Nephron progenitor cell (in vitro differentiated cells): ENCODE measurements at places on chromosomes 7 and 10.

DNA sequence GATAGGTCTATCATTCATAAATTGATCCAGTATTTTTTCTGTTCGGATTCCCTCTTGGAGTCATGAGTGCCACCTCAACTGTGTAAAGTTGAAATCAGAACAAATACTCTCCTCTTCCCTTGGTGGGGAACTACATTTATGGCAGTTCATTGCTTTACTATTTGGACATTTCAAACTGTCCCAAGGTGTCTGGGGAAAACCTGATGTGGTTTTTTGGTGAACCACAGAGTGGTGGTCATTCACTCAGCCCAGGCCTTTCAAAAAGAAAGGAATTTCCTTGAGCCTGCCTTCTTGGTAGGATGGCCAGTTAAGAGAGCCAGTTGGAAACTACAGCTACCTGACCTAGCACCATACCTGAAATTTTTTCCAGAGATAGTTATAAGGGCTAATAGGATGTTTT is 59.0 kb downstream of the ABCB1 start:
- no peak for DNase-seq

GRCh38 chr7:38373155-38373554 is 99.7 kb upstream of the TARP start:
- no peak for DNase-seq

GRCh38 chr7:132001146-132001545 is 444.7 kb upstream of the PODXL start:
- DNase-seq: no peak

GRCh38 chr10:693506-693905 is 4.0 kb upstream of the DIP2C start:
- no peak for DNase-seq

- DNase-seq: no peak
These were observed 608.9 kb downstream of the SORCS1 start for GRCh38 chr10:106555599-106555998.

- DNase-seq: no peak
These were observed 136.9 kb downstream of the SLIT1 start for GRCh38 chr10:97048649-97049427.

GRCh38 chr10:17731331-17732020 is 20.5 kb upstream of the TMEM236 start:
- no peak for DNase-seq

- DNase-seq: no peak
These were observed 411.6 kb downstream of the RPS24 start for GRCh38 chr10:78445308-78445707.

GRCh38 chr7:128948312-128948973 is 10.7 kb downstream of the IRF5 start:
- DNase-seq: no peak

DNA sequence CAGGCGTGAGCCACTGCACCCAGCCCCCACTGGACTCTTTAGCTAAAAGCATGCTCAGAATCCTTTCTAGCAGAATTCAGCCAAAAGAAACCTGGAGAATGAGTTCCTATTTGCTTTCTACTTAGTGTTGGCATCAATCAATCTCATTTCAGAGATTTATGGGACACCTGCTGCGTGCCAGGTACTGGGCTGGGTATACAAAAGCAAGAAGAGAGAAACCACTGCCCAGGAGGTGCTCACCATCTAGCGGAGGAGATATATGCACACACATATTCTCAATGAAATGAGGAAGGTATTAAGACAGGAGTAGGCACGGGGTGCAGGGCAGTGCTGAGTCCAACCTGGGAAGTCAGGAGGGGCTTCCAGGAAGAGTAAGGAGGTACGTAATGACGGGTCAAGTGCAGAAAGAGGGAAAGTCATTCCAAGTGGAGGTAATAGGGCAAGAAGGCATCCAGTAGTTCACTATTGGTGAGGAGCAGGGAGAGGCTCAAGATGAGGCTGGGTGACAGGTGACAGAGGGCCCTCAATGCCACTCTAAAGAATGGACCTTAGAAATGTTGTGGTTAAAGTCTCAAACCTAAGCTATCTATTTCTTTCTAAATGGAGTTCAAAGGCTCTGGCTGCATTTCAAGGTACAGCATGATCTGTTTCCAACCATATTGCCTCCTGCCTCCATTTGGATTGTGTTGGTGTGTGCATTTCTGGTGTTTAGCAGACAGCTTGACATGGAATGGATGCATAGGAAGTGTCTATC is 22.1 kb downstream of the ABLIM1 start:
- no peak for DNase-seq

- DNase-seq: no peak
These were observed 223.2 kb downstream of the PRKG1 start for GRCh38 chr10:51297438-51297837.

DNA sequence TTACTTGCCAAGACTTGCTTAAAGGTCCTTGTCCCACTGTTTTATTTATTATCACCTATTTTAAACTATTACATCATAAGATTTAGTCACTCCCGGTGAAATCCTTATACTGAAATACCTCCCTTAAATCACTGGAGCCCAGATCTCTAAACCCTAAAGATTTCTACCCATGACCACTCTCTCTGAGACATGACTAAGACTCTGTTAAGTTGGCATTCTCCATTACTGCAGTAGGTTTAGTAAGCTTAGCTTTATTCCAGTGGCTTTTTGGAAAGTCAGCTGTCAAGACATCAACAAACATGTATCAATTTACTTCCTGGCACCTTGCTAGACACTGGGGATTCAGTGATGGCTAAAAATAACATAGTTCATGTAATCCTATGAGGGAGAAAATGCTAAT is 874.2 kb downstream of the KCNMA1 start:
- no peak for DNase-seq

DNA sequence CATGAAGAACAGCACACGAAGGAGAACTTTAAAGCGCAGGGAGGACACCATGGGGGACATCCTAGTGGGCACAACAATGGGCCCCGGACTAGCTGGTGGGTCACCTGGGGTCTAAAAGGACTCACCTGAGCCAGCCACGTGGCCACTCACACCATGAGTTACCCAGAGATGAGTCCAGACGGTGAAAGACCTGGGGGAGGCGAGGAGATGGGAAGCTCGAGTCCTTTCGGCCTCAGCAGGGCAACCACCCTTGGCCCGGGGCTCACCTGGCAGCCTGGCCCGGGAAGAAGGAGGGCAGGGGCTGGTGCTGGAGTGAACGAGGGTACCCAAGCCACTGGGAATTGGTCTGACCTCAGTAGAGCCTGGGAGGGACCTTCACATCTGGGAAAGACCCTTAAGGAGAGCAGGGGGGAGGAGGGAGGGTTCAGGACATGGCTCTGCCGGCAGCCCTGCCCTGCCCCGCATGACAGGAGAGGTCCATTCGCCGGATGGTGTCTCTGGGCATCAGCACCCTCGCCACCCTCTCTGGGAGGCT is 5.7 kb downstream of the GIGYF1 start:
- DNase-seq: no peak

DNA sequence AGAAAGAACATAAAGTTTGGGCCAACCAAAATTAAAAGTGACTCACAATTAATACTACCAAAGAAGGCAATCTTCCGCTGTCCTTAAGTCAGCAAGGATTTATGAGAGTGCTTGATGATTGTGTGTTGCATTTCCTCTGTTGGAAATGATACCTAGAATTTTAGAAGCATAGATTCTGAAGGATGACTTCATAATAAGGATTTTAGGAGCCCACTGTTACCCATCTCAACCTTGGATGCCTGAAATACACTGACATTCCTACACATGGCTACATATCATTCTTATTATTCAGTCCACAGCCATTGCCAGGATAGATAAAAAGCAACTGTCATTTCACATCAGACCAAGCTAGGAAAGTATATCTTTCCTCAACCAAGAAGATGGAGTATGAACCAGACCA is 823.8 kb downstream of the LRMDA start:
- DNase-seq: no peak

GRCh38 chr7:66668677-66669076 is 40.0 kb downstream of the KCTD7 start:
- DNase-seq: no peak

DNA sequence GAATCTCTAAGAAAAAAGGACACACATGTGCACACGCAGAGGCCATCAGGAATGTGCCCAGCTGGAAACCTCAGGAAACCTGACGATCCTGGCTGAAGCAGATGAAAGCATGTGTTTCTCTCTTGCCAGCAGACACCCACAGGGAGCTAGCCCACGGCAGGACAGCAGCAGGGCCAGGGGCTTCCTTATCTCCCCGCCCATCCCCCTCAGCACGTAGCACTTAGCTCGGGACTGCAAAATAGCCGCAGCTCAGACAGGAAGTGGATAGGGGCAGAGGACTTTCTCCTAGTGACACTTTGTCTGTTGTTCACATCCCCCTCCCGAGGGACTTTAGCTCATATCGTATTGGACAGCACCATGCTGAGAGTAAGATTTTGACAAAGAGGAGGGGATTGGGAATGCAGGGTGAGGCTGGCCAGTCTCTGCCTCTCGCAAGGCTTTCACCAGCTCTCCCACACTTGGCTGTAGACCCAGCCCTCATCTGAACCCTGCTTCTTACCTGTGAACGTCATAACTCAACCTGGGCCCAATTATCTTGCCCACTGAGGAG is 63.8 kb downstream of the MKI67 start:
- peak; percentile 30 for DNase-seq

DNA sequence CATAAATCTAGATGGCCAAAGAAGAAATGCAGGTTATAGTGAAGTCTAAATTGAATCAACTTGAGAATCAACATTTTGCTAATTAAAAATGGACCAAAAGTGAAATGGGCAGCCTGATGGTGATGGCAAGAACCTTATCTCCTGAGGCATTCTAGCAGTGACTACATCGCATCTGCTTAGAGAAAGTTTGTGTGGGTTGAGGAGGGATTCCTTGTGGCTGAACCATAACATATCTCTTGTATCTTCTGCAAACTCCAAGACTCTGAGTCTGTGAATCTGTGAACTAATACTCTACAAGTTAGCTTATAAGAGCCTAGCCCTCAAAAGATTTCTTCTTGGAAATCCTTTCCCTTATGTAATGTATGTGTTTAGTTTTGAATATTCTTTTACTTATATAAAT is 85.6 kb downstream of the PRKG1 start:
- no peak for DNase-seq
